ENCODE measurements at places on chromosomes 3 and 15.

GRCh38 chr3:49492969-49493368 lies 22.9 kb downstream of the DAG1 start:
- DNase-seq, result no peak

DNA sequence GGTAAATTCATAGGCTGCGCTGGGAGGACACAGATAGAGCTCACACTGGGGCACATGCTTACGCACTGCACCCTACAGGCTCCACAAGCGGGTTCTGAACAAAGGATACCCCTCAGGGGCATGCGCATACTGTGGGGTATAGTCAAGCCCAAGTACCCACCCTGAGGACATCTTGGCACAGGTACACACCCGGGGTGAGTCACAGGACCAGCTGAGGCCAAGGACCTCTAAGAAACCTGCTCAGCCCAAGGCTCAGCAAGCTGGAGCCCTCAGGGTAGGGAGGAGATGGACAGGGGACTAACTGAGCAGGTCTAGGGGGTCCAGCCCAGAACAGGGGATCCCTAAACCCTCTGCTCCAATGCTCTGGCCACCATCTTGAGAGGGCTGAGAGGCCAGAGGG lies 3.3 kb downstream of the SHISA5 start:
- DNase-seq, result no peak

GRCh38 chr3:23592961-23593931 lies 212.5 kb upstream of the UBE2E1 start:
- DNase-seq, result no peak

DNA sequence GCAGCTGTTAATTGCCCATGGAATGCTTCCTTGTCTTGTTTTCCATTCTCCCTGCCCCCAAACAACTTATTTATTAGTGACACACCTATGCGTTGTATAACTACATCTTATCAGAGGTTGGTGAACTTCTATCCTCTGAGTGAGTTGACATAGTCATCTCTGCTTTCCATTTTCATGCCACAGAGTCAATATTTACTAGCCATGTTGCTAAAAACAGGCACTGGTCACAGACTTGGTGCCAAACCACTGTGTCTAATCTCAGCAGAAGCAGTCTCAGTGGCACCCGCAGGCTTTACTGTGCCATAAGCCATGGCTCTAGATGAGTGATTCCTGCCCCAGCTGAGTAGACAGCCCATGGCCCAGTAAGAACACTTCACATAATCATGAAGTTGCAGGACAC lies 26.5 kb downstream of the DAPK2 start:
- no peak for DNase-seq

GRCh38 chr3:195040773-195041520 lies 230.0 kb downstream of the XXYLT1 start:
- no peak for DNase-seq

DNA sequence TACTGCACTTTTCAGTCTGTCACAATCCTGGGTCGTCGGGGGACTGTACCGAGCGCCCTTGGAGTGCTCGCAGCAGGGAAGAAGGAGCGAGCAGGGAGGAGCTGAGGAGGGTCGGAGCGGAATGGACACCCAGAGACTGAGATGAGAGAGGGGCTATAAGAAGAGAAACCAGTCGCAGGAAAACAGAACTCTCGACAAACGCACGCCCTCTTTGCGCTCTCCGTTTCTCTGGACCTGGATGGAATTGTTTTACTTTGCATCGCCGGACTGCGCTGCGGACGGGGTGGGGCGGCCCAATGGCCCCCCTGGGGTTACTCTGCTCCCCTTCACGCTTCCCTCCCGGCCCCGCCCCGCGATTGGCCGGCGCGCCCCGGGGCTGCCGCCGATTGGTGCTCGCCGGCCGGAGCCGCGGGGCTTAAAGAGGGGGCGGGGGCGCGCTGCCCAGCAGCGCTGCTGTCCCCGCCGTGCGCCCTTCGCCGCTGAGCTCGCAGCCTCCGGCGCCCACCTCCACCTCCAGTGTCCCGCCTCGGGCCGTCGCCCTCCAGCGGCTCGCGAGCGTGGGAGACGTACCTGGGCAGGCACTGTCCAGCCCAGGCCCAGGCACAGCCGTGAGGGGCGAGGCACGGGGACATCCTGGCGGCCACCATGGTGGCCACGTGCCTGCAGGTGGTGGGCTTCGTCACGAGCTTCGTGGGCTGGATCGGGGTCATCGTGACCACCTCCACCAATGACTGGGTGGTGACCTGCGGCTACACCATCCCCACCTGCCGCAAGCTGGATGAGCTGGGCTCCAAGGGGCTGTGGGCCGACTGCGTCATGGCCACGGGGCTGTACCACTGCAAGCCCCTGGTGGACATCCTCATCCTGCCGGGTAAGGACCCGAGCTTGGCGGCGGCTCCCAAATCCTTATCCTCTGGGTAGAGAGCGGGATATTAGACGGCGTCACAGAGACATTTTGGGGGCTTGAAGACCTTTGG lies at the start of gene CLDN11:
CLDN11 (plus strand) TSS at position 447 of the 977 bp plus-strand sequence; CDS start at position 646, 199 bp downstream.
- DNase-seq, result no peak

DNA sequence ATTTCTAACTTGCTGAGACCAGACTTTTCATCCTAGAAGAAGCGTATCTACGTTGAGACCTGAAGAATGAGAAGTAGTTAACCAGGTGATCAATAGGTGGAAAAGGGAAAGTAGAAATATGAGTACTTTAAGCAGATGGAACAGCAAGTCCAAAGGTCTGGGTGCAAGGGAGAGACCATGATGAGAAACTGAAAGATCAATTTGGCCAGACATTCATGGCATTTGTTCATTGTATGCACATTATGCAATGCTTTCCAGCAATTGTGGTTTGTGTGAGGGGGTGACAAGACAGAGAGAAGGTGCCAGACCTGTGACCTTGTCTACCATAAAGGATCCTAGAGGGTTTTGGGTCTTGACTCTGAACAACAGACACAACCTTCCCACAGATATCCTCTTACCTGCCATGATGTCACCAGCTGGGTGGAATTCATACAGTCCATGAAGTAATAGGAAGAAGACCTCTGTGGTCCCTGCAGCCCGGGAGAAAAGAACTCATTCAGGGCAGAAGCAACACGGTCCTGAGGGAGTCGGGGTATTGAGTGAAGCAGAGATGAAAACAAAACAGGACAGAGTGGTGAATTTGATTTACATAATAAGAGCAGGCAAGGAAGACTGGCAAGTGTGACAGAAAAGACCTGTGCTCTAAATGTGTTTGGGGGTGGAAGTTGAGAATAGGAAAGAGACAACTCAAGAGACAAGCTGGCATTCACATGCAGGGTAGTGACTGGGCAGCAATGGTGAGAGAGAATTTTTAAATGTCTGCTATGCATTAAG lies 63.4 kb upstream of the PSMD6 start:
- no peak for DNase-seq

- no peak for DNase-seq
These were observed 1.6 kb upstream of the MEIS2 start for GRCh38 chr15:37101980-37102304.

DNA sequence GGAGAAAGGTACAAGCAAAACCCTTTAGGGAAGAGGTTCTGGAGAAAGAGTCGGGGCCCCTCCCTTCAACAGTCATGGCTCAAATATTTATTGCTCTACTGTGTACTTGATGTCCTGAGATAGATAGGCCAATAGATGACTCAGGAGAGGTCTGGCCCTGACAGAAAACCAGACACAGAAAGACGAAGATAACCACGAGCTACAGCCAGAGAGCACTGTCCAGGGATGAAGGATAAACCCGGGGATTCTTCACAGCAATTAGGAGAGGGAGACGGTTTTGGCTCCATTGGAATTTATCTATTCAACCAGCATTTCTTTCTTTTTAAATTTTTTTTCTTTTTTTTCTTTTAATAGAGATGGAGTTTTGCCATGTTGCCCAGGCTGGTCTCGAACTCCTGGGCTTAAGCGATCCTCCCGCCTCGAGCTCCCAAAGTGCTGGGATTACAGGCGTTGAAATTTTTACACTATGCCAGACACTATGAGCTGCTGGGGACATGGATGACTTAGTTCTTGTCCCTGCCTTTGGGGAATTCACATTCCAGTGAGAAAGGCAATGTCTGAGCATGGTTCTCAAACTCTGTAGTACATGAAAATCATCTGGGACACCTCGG lies 4.6 kb upstream of the CIDEC start:
- DNase-seq, result no peak

GRCh38 chr3:107208100-107208499 lies 169.1 kb upstream of the CCDC54 start:
- no peak for DNase-seq

- no peak for DNase-seq
These were observed 24.2 kb downstream of the CPN2 start for GRCh38 chr3:194326968-194327217.

- DNase-seq, result no peak
These were observed 17.4 kb downstream of the SUSD5 start for GRCh38 chr3:33201195-33201594.

- no peak for DNase-seq
These were observed 70.1 kb upstream of the MEF2A start for GRCh38 chr15:99495430-99496301.

DNA sequence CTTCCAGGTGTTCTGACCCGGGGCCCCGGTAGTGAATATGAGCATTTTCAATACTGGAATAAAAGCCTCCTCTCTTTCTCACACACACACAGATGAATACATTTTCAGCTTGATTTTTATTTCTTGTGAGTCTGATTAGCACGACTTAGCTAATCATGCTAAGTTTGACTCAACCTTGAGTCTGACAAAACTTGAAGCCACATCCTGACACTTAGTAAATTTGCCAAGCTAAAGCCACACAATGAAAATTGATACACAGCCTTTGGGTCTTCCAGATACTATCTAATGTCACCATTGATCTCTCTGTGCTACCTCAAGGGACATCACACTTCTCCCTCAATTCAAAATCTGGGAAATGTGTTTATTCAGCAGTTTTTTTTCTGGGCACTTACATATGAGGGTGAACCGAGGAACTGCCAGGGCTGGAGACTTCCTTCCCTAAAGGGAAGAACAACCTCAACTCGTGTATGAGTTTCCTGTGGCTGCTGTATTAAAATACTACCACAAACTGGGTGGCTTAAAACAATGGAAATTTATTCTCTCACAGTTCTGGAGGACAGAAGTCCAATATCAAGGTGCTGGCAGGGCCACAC lies 18.6 kb downstream of the TMEM266 start:
- DNase-seq, result no peak

DNA sequence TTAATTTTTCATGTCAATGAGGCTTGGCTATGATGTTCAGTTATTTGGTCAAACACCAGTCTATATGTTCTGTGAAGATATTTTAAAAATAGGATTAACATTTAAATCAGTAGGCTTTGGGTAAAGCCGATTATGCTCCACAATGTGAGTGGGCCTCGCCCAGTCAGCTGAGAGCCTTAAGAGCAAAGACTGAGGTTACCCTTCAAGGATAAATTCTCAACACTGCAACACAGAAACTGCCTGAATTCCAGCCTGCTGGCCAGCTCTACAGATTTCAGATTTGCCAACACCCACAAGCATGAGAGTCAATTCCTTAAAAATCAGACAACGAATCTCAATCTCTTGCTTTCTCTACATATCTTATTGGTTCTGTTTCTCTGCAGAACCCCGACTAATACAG lies 188.3 kb downstream of the PLCH1 start:
- no peak for DNase-seq

GRCh38 chr15:85457392-85457968 lies 77.1 kb downstream of the AKAP13 start:
- DNase-seq, result no peak

- no peak for DNase-seq
These were observed 64.4 kb downstream of the PRKAR2A start for GRCh38 chr3:48783304-48783703.

- DNase-seq, result no peak
These were observed 8.0 kb downstream of the IP6K2 start for GRCh38 chr3:48709051-48709461.
